ENCODE measurements at places on chromosomes 16 and 17.
A peak's percentile ranks its signal among the peaks of the same experiment; 100 is the strongest.

GRCh38 chr17:13140750-13141149, 122.9 kb upstream of the ELAC2 start:
- DNase-seq, result peak; percentile 1

DNA sequence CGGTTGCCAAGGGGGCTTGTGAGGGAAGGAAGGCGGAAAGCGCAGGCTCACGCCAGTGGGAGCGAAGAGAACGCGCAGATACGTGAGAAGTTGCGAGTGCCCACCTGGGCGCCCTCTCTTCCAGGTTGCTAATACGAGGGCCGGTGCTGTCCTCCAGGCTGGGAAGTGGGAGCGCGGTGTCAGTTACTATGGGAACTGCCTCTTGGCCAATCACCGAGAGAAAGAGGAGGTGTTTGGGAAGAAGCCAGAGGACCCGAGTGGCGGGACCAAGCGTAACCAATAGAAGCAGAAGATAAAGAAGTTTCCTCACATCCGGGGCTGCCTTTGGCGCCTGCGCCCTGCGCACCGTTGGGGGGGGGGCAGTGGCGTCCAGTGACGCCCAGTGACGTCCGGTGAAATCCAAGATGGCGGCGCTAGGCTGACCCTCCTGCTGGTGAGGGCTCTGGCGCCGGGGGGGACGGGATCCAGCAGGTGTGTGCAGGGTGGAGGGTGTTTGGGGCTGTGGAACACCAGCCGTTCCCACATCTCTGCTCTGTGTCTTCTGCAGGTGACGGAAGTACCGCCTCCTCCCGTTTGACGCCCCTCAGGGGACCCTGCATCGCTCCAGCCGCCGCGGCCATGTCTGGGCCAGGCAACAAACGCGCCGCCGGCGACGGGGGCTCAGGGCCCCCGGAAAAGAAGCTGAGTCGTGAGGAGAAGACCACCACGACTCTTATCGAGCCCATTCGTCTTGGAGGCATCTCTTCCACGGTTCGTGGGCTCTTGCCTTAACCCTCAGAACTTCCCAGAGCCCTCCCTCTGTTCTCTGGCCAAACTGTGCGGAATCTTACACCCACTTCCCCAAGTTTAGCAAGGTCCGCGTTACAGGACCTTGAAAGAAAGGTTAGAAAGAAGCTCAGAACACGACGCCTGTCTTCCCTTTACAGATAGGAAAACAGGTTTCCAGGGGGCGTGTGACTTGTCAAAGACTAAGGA, at the start of the genes CFAP119 and RNF40:
Gene CFAP119 (minus strand): TSS at position 135 of the 975 bp plus-strand sequence. CDS start 314 bp downstream, outside the sequence.
Gene RNF40 (plus strand): TSS at position 395 of the 975 bp plus-strand sequence. CDS start 224 bp downstream, at position 619.
- DNase-seq, result peak; percentile 98

DNA sequence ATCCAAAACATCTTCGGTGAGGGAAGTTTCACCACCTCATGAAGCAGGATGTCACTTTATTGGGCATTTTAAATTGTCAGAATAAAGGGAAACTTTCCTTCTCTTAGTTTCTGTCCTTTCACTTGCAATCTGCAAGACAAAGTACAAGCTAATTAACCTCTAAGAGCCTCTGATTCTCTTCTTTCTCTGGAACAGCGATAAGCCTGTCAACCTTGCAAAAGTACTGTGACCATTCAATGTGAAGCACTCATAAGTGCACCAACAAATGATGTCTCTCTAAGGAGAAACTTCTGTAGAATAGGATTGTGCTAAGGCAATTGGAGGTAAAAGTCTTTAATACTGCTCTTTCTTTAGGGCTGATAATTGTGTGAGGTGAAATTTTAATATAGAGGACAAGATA, 1622.3 kb downstream of the CDH8 start:
- no peak for DNase-seq

GRCh38 chr17:47877368-47878034, 18.5 kb upstream of the SP2 start:
- no peak for DNase-seq

GRCh38 chr17:43574348-43574747, 28.2 kb upstream of the ETV4 start:
- no peak for DNase-seq

GRCh38 chr16:8908810-8909468, 26.8 kb downstream of the LITAFD start:
- no peak for DNase-seq

DNA sequence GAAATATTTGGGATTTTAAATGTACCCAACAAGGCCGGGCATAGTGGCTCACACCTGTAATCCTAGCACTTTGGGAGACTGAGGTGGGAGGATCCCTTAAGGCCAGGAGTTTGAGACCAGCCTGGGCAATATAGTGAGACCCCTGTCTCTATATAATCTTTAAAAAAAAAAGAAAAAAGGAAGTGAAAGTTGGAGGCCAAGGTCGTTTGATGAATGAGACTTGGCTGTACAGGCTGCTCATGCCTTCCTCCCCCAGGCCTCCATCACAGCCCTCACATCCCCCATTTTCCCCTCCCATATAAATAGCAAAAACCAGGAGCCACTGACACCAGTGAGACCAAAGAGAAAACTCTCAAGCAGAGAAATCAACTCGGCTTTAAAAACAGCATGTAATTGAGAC, 3.3 kb upstream of the CA7 start:
- DNase-seq, result no peak

GRCh38 chr16:2087748-2088631, 40.2 kb downstream of the TSC2 start:
- no peak for DNase-seq

- DNase-seq, result no peak
These were observed 33.1 kb downstream of the SMARCE1 start for GRCh38 chr17:40614431-40615067.

GRCh38 chr17:2013994-2014317, 11.2 kb downstream of the RTN4RL1 start:
- DNase-seq, result no peak

- no peak for DNase-seq
These were observed 795 bp upstream of the PIRT start for GRCh38 chr17:10838682-10839081.

GRCh38 chr17:75571197-75571884, 16.3 kb upstream of the MYO15B start:
- DNase-seq, result peak; percentile 24

- no peak for DNase-seq
These were observed 588 bp upstream of the SMTNL2 start for GRCh38 chr17:4583782-4584100.
